ENCODE measurements at places on chromosomes 1 and 21. TPM values are rescaled to one million over a fixed set of nuclear protein-coding genes. Genes with fewer than 3 reads are reported as not detected.

DNA sequence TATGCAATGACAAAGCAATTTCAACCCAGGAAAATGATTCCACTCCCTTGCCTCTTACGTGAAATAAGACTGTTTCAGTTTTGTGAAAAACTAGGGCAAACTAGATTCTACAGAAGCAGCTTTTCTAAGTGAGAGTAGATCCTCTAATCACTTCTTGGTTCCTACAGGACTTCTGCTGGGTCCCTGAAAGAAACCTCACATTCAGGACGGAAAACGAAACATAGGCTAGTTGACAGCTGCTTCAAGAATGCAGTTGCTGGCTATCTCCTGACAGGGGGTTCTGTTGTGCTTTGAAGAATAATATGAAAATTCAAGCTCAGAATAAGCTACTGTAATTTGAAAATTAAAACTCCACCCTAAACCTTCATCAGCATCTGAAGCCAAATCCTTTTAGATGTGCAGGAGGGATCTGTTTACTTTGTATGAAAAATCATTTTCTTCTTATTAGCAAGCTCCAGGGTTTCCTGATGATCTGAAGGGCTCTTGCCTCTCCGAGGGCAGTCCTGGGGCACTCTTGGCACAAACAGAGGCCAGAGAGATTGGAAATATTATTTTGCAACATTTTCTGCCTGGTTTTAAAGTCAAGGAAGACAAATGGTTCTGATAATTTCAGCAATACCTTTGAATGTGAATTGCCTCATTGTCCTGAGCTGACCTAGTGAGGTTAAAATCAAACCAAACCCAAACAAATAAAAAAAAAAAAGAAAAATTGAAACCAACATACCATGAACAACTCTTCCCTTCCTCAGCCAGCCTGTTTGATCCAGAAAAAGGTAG is 55.0 kb downstream of the NTMT2 start:
- no peaks in the 10 kb centered on the region for H3K27me3 ChIP-seq
- H3K36me3 ChIP-seq = no peaks in the 10 kb centered on the region
- no peaks in the 10 kb centered on the region for H3K4me1 ChIP-seq
- no peak overlapping the region for H3K4me3 ChIP-seq
- DNase-seq = no peak
- H3K27ac ChIP-seq = no peak overlapping the region

DNA sequence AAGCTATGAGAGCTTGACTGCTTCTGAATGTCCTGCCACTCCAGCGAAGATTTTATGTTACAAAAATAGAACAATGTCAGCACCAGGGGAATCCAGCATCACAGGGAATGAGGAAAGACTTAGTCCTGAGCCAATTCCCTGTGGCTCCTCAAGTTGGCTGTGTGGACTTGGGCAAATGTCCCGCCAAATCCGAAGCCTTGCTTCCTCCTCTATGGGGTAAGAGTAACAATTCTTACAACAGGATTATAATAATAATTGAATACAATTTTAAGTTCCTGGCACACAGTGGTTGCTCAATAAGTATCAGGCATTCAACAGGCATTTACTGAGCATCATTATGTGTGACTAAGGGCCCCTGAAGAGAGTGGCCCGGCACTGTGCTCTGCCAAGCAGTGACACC is 44.4 kb downstream of the STPG1 start:
- no peaks in the 10 kb centered on the region for H3K36me3 ChIP-seq
- H3K27ac ChIP-seq = no peak overlapping the region
- no peaks in the 10 kb centered on the region for H3K4me1 ChIP-seq
- DNase-seq = no peak

DNA sequence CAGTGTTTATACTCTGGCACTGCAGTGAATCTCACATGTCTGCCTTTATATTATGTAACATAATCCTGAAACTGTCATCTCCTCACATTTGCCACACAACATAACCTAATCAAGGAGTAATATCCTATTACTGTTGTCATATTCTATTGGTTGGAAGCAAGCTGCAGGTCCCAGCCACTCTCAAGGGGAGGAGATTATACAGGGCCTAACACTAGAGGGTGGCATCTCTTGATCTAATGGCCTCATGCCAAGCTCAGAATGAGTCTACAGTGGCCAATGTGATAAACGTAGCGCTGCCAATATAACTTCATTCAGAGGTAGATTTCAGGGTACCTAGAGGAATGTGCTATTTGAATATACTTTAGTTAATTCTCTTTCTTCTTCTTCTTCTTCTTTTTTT is 166.8 kb downstream of the BACH1 start:
- H3K27ac ChIP-seq = no peak overlapping the region
- no peak overlapping the region for H3K4me3 ChIP-seq
- no peak for DNase-seq

DNA sequence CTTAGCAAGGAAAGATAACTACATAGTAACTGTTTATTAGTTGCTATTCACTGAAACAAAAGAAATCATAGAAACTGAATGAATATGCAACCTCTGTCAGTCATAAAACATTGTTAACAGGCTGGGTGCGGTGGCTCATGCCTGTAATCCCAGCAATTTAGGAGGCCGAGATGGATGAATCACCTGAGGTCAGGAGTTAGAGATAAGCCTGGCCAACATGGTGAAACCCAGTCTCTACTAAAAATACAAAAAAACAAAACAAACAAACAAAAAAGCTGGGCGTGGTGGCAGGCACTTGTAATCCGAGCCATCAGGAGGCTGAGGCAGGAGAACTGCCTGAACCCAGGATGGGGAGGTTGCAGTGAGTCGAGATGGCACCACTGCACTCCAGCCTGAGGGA is 44.1 kb downstream of the CRB1 start:
- H3K4me3 ChIP-seq = no peak overlapping the region
- no peak overlapping the region for H3K27ac ChIP-seq
- no peak for DNase-seq

Gene TNFRSF18
- 1.9 TPM for total RNA-seq

DNA sequence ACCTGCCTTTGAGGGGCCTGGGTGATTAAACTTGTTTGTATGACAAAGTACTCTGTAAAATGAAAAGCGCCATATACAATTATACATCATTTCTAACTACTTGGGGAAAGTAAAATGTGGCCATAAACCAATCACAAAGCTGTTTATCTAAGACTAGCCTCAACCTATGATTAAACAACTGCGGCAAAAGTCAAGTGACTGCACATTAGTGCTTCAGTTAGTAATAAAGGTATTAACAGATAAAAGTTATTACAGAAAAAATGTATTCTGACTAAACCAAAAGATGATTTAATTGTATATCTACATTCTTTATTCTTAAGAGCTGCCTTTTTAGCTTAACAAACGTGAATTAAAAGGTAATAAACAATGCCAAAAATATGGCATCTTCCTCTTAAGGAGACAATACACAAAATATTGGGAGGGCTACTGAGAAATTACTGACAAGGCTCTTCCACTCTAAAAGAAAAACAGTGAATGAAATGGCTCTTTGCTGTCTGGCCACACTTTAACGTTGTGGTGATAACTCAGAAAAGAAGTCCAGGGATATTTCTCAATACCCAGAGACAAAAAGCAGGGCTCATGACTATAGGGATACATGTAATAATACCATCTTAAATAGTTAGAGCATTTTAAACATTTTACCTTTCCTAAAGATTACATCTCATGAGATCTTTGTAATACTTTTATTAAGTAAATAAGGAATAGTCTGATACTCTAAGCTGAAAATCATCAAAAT is 8.6 kb downstream of the ARHGAP29 start:
- H3K36me3 ChIP-seq = no peaks in the 10 kb centered on the region
- H3K27ac ChIP-seq = no peak overlapping the region
- no peaks in the 10 kb centered on the region for H3K4me1 ChIP-seq
- no peak overlapping the region for H3K4me3 ChIP-seq
- no peaks in the 10 kb centered on the region for H3K27me3 ChIP-seq
- DNase-seq = no peak

- H3K27me3 ChIP-seq = no peaks in the 10 kb centered on the region
- no peak for DNase-seq
- H3K27ac ChIP-seq = no peak overlapping the region
Measured at GRCh38 chr21:46250146-46250725, 21.7 kb upstream of the LSS start.

Gene LCE2A
- not detected for total RNA-seq

DNA sequence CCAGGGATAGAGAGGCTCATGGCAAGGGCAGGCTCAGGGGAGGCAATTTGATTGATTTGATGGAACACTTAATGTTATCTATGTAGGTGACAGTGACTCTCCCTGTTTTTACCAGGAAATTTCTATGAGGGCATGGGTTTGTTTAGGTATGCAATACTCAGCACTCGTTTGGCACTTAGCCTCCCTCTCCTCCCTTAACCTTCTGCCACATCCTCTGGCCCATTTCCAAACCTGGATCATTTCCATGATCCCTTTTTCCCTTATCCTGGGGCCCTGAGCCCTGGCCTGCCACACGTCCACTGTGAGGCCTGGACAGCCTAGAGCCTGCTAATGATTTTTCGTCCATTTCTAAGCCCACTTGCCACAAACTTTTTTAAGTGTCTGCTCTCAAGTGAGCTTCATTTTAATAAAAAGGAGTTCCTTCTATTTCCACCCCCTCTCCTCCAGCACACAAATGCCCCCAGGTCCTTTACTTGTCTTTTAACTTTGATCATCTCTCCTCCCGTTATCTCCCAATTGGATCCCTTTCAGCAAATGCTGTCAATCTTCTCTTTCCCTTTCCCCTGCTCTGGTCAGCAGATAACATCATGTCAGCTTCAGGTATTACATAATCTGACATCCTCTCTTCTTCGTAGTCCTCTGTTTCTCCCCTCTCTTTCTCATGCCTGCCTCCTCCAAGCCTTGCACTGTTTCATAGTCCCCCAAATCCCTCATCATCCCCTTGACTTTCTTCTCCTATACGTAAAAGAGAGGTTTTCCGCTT is 37.8 kb upstream of the GADD45A start:
- no peak overlapping the region for H3K4me3 ChIP-seq
- no peaks in the 10 kb centered on the region for H3K27me3 ChIP-seq
- no peak overlapping the region for H3K27ac ChIP-seq

DNA sequence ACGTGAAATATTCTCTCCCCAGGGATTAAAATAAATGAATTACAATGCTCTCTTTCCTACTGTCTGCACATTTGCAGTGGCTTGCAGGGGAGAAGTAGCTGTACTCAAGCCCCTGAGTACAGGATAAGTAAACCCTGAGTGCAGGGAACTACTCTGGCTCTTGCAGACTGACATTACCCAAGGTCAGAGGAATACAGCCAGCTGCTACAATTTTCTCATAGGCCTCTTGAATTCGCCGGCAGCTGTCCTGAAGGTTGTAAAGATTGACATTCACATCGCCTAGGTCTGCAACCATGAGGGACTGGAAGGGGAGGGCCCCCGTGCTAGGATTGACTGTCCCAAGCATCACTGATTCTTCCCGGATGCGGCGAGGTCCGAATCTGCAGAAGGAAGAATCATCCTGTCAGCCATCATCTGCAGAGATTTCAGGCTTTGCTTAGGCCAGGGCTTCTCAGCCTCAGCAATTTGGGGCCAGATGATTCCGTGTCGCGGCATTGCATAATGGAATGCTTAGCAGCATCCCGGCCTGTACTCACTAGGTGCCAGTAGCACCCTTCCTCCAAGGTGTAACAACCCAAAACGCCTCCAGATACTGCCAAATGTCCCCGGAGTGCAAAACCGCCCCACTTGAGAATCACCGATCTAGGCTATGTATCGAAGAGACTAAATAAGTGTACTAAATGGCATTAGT is 1.7 kb downstream of the AGMAT start:
- peaks cover under 1% of the 10 kb centered on the region for H3K36me3 ChIP-seq
- DNase-seq = no peak
- H3K27ac ChIP-seq = no peak overlapping the region
- no peaks in the 10 kb centered on the region for H3K4me1 ChIP-seq
- no peaks in the 10 kb centered on the region for H3K27me3 ChIP-seq
- H3K4me3 ChIP-seq = no peak overlapping the region

Gene TFF2
- not detected for total RNA-seq

- no peak overlapping the region for H3K4me3 ChIP-seq
- H3K36me3 ChIP-seq = no peaks in the 10 kb centered on the region
- H3K27ac ChIP-seq = no peak overlapping the region
- H3K4me1 ChIP-seq = no peaks in the 10 kb centered on the region
- H3K27me3 ChIP-seq = no peaks in the 10 kb centered on the region
- no peak for DNase-seq
Measured at GRCh38 chr21:15676935-15677334, 52.8 kb upstream of the USP25 start.

- H3K27me3 ChIP-seq = no peaks in the 10 kb centered on the region
- peaks cover 3% of the 10 kb centered on the region for H3K4me1 ChIP-seq
- H3K27ac ChIP-seq = no peak overlapping the region
Measured at GRCh38 chr1:9809100-9809510, 14.7 kb downstream of the CLSTN1 start.

GRCh38 chr1:71583756-71584155 is 502.9 kb upstream of the ZRANB2 start:
- no peak overlapping the region for H3K4me3 ChIP-seq
- H3K4me1 ChIP-seq = no peaks in the 10 kb centered on the region
- no peaks in the 10 kb centered on the region for H3K27me3 ChIP-seq
- H3K36me3 ChIP-seq = no peaks in the 10 kb centered on the region
- H3K27ac ChIP-seq = no peak overlapping the region
- no peak for DNase-seq

DNA sequence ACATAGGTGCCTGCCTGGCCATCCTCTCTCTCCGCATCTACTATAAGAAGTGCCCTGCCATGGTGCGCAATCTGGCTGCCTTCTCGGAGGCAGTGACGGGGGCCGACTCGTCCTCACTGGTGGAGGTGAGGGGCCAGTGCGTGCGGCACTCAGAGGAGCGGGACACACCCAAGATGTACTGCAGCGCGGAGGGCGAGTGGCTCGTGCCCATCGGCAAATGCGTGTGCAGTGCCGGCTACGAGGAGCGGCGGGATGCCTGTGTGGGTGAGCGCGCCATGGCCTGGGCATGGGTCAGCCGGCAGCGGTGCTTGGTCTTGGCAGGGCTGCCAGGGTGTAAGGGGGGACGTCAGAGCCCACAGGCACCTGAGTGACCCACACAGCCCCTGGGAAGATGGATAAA is 13.3 kb downstream of the EPHA8 start:
- H3K4me3 ChIP-seq = no peak overlapping the region
- H3K27me3 ChIP-seq = no peaks in the 10 kb centered on the region

Gene ARHGEF16
- 48.1 TPM for total RNA-seq

DNA sequence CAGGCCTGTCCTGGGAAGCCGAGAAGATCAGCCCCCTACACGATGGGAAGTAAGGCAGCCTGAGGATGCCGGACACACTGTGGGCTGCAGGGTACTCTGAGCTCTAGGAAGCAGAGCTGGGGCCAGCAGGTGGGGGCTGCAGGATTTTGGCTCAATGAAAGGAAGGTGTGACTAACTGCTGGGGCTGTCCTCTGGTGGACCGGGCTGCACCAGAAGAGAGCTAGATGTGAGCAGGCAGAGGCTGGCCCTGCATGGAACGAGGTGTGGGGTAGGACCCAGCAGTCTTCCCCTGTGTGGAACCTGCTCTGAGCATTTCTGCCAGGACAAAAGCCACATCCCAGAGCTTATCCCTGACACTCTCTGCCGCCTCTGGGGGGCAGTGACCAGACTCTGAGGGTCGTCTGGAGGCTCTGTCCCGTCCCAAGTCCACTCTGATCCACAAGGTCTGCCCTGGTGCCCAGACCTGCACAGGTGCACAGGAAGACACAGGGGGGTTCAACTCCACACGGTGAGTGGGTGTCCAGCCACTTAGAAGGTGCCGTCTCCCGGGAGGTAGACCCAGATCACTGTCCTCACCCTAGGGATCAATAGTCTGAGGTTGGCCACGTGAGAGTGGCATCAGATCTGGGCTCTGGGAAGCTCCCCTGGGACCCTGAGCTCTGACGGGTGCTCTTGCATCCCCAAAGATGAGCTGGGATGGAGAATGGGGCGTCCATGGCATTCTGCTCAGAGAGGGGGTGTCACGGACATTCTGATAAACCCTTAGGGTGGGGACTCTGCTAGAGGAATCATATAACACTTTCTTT is 187.6 kb upstream of the VAMP3 start:
- H3K4me1 ChIP-seq = no peaks in the 10 kb centered on the region
- no peaks in the 10 kb centered on the region for H3K27me3 ChIP-seq
- DNase-seq = no peak
- no peak overlapping the region for H3K27ac ChIP-seq

All from H9 (cell line).